ENCODE measurements at places on chromosomes 4 and X.

DNA sequence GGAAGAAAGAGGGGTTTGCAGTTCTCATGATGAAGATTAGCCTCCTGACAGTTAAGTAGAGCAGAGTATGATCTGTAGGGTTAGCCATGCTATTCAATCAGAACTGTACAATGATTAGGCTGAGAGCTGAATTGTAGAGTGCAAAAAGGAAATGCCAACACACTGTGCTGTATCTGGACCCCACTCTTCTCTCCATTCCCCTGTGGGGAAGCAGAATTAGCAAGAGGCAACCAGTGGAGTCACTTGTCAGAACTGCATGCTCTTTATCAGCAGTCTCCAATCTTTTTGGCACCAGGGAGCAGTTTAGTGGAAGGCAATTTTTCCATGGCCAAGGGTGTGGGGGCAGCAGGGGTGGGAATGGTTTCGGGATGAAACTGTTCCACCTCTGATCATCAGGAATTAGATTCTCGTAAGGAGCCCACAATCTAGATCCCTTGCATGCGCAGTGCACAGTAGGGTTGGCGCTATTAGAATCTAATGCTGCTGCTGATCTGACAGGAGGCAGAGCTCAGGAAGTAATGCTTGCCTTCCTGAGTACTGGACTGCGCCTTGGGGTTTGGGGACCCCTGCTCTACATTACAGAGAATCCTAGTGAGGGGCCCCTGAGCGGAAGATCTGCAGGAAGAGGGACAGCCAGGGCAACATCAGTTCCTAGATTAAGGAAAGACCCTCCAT is 19.4 kb downstream of the TBC1D9 start:
- no peak for DNase-seq

DNA sequence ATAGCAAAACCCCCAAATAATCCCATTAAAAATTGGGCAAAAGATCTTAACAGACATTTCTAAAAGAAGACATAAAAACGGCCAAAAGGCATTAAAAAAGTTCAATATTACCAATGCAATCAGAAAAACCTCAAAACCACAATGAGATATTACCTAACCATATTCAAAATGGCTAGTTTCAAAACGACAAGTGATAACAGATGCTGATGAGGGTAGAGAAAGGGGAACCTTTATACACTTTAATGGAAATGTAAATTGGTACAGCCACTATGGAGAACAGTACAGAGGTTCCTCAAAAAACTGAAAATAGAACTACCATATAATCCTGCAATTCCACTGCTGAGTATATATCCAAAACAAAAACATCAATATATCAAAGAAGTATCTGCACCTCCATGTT is 6.2 kb downstream of the AADAT start:
- DNase-seq: no peak

DNA sequence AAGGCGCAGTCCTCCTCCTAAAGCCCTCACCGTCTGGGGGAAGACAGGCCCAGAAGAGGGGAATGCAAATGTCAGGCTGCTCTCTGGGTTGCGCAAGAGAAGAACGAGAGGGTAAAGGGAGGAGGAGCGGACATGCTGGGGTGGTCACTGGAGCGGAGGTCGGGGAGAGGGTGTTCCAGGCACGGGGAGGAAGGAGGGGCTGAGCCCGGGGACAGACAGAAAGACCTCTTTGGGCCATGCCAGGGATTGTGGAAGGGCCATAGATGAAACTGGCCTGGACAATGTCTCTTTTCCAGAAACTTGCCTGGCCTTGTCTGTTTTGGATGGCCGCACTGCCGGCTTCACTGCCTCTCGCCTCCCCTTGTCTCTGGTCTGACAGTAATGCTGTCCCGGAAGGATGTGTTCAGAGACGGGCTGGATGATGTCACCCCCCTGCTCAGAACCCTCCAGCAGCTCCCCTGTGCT is 121.0 kb downstream of the SORCS2 start:
- DNase-seq: no peak

DNA sequence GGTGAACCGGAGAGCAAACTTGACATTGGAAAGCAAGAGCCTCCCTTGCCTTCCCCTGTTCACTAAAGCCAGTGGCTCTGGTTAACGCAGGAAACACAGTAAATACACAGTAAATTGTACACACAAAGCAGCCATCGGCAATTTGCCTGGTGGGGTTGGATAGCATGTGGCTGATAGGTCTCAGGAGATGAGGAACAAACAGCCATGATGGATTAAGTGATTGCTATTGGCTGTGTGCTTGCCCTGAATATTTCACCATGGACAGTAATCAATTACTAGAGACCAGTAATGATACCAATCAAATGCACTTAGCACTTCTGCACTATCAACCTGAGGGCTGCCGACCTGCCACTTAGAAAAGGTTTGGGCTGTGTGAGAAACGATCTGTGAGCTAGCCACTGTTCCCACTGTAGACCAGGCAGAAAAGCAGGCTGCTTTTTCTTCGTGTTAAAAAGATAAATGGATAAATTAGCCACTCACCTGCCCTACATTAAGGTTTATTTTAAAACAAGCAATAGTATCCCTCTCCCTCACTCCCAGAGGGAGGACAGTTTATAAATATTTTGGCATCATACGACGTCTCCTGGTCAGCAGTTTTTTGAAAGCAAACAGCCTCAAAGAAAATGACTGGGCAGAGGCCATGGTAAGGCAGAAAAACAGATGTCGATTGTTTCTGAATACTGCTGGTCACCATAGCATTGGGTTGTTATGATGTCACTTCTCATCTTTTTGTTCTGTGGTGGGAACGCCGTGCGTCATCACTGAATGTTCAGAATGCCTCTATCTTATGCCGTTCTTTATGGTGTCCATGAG is 167.1 kb downstream of the MAML3 start:
- peak; percentile 53 for DNase-seq

DNA sequence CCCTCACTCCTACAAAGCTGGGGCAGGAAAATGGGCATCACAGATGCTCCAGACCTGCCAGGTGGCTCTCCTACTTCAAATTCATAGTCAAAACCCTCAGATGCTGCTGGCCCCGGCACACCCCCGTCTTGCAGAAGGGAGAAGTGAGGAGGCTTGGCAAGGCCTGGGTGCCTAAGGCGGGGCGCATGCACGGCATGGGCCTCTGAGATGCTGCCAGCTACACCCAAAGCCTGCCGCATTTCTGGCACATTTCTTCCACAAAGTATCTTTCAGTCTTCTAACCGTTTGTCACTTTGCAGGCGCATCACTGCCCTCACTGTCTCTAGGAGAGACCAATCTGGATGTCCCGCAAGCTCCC is 19.6 kb downstream of the WDR1 start:
- DNase-seq: no peak

DNA sequence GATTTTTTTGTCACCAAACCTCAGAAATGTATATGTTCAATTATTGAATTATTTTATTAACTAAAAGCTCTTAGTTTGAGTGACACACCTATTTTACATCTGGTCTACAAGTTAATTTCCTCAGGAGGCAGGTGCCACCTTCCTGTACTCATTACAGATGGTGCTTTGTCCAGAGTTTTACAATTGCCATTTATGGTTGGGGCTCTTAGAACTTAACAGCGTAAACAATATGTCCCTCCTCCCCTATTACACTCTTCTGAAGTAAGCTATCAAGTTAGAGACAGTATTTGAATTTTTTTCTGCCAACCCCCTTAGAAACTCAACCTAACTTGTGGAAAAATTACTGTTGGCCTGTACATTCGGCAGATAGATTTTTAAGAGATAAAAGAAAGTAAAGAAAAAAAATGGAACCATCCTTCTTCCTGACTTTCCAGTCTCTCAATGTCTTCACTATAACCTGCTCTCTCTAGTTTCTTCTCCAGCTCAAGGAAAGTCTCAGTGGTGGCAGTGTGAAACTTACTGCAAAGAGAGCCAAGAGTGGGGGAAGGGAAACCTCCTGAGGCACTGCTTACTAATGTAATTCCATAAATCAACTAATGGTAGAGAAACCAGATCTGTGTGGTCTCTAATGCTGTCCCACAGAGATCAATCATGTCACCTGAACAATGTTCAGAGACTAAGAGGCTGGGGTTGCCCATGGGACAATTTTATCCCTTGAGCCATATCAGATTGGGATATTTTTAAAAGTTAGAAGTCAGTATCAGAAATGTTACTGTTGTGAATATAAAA is 7.8 kb downstream of the CXXC4 start:
- no peak for DNase-seq

DNA sequence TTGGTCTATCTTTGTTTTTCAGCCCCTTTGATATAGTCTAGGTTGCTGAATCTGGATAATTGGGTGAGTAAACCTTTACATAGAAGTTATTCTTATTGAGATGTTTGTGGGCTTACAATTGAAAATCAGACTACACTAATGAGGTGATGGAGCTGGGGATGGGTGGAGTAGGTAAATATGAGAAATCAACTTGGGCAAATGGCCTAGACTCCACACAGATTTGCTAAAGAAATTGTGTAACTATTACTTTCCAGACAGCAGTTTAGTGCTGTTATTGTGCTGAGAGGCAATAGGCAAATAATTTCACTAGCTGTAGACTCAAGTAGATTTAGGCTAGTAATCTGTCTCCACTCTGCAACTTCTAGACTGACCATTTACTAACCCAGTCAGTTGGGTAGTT is 8.2 kb downstream of the DIAPH2 start:
- DNase-seq: no peak

Measured in astrocyte of the cerebellum (primary cell).